ENCODE measurements at places on chromosomes 13 and 19. TPM values are rescaled to one million over a fixed set of nuclear protein-coding genes. Genes with fewer than 3 reads are reported as not detected.

DNA sequence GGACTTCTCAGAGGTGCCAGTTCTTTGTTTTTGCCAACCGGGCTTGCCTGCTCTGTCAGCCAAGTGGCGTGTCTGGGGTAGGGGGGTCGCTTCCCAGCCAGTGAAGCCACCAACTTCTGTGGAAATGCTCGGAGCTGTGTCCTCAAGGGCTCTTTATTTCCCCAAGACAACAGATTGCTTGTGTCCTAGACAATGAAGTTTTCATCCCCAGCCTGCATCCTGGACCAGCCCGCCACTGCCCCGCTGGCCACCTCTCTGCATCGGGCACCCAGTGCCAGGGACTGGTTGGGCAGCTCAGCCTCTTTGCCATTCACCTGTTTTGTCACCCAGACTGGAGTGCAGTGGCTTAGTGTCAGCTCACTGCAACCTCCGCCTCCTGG, 3.7 kb downstream of the RAB11B start:
- no peak for DNase-seq

DNA sequence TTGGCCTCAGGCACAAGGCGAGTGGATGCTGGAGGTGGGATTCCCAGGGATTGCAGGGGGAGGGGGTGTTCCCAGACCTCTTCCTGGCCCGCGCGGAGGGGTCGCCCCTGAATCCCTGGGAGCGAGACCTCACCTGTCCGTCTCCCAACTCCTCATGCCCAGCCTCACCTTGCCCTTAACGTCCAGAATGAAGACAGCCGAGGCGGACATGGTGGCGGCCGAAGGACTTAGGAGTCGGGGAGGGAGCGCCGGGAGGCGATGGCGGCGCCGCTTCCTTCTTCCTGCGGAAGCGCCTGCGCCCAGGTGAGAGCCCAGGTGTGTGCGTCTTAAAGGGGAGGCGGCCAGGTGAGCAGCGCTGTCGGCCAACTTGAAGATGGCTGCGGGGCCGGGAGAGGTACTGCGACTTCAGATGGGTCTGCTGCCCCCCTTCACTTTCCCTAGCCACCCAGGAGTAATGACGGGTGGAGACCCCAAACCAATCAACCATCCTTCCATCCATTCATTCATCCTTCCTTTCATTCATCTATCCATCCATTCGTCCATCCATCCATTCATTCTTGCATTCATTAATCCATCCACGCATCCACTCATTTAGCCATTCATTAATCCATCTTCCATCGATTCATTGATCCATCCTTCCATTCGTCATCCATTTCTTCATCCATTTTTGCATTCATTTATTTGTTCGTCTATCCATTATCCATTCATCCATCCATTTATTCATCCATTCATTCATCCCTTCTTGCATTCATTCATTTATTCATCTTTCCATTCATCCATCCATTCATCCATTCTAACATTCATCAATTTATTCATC, at the start of gene AP1M2:
AP1M2 (minus strand) TSS at position 291 of the 817 bp plus-strand sequence; CDS start at position 210, 81 bp downstream.
- DNase-seq = peak; percentile 94

DNA sequence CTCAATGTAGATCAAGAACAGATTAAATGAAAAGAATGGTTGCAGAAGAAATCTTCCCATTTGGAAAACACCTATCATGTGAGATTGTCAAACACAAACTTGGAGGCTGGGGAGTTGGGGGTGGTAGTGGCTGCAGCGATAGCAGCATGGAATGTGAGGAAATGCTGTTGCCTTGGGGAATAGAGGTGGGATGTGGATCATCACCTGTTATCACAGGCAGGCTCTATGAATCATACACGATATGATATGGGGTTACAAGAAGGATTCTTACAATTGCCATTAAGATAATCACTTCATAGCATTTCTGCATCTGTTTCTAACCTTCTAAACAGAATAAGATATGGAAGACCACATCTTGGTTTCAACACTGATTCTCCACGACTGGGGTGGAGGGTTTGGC, 88.7 kb downstream of the RNASEH2B start:
- no peak for DNase-seq

ZNF649 gene
- total RNA-seq = 75.5 TPM

DMKN gene
- total RNA-seq = 276 TPM

- no peak for DNase-seq
Measured at GRCh38 chr13:106683179-106683578, 115.2 kb upstream of the ARGLU1 start.

USHBP1 gene
- total RNA-seq = 5.2 TPM

DNA sequence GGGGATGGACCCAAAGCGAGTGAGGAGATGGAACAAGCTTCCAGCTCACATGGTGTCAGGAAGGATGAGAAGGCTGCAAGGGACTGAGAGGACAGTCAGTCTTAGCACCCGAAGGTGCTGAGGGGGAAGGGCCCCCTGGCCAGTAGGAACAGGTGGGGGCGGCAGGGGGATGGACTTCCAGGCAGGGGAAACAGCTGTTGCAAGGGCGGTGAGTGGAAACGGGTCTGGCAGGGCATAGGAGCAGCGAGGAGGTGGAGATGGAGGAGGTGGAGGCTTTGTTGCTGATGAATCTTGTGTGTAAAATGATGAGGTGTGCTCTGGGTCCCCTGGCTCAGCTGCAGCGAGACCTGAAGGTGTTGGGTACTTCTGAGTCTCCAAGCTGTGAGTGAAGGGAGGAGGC, 1.2 kb downstream of the MAP1S start:
- DNase-seq = no peak

PEG3 gene
- not detected for total RNA-seq

DNA sequence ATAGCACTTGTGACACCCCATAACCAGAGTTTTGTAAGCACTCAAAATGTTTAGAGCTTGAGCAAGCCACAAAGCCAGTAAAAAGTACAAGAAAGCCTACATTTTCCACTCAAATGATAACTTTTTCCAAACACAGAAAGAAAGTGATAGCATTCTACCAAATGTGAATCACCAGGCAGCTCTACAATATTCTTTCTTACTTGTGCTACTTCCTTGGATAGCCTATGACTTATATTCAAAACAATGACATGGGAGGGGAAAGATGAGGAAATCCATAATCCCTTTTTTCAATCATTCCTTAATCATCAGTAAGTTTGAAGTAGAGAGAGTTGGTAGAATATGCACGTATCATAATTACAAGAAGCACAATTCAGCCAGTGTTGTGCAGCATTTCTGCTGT, 650.8 kb upstream of the PCDH9 start:
- no peak for DNase-seq

GRCh38 chr13:33202644-33203169, 82.8 kb downstream of the STARD13 start:
- no peak for DNase-seq

GRCh38 chr13:99528547-99528946, 27.3 kb downstream of the TM9SF2 start:
- no peak for DNase-seq

SIGLEC9 gene
- not detected for total RNA-seq

DNA sequence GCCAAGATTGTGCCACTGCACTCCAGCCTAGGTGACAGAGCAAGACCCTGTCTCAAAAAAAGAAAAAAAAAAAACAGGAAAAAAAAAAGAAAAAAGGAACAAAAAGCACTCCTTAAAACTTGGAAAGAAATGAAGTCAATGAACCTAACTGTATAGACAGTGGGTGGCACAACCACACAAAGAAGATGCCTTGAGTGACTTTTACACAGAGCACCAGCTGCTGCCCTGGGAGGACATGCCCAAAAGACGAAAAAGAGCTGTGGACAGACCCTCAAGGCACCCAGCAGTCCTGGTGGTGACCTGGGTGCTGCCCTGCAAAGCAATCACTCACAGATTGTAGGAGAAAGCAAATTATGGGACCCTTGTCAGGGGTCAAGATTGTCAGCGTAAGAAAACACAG, 5.9 kb upstream of the LAMP1 start:
- DNase-seq = no peak

GRCh38 chr19:28294395-28294794, 918.6 kb downstream of the UQCRFS1 start:
- no peak for DNase-seq

DNA sequence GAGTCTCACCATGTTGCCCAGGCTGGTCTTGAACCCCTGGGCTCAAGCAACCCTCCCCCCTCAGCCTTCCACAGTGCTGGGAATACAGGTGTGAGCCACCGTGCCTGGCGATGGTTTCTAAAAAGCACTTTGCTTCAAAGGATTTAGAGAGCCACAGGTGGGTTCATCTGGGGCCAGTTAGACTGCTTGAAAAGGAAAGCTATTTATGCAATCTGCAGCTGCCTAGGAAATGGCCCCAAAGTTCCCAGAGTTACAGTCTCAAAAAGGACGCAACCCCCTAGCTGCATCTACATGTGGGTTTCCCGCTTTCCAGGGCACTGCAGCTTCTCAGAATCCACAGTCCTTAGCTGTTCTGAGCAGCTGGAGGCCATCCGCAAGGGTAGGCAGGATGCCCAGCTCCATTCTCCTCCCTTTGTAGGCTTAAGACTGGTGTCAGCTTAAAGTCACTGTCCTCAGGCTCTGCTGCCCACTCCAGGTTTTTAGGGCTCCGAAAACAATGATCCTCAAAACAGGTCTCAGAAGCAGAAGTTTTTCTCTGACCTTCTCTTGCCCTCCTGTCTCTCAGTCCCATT, 41.4 kb downstream of the ZNF823 start:
- peak; percentile 49 for DNase-seq

ZNF607 gene
- 9.0 TPM for total RNA-seq

LMTK3 gene
- total RNA-seq = 5.7 TPM

BST2 gene
- total RNA-seq = 28.9 TPM

DNA sequence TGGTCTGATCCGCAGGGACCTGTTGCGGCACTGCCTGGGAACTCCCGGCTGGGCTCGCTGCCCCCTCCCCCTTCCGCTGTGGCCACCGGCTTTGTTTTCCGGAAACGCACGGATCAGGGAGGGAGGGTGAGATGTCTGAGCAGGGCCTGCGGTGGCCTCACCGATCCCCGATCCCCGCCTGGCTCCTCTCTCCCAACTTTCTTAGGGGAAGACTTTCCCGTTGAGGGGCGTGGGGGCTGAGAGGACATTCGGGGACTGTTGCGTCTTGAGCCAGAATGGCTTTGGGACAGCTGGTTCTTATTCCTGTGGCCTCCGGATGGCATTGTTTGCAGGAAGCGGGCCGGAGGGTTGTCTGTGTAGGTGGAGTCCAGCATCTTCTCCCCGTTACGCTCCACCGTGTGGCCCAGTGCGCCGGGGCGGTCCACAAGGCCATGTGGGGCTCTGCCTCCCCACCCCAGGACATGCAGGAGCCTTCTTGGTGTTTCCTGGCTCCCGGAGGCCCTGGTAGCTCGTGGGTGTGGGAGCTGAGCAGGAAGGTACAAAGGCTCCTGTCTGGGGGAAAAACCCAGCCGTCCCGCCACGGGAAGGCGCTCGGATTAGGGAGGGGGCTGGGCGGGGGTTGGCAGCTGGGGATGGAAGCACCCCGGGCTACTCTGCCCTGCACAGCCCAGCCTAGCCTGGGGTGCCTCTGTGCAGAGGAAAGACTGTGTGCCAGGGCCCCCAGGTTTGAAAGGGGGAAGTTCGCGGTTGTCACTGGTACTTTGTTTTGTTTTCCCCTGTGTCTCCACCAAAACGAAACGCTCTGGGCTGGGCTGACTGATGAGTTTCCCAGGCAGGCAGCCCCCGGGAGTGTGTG, 1.3 kb downstream of the CSNK1G2 start:
- DNase-seq = peak; percentile 93

ZNF221 gene
- total RNA-seq = 14.0 TPM

PABPC3 gene
- total RNA-seq = 1.2 TPM

- DNase-seq = peak; percentile 82
Measured at GRCh38 chr13:52001120-52001731, 10.0 kb downstream of the ATP7B start.

DNA sequence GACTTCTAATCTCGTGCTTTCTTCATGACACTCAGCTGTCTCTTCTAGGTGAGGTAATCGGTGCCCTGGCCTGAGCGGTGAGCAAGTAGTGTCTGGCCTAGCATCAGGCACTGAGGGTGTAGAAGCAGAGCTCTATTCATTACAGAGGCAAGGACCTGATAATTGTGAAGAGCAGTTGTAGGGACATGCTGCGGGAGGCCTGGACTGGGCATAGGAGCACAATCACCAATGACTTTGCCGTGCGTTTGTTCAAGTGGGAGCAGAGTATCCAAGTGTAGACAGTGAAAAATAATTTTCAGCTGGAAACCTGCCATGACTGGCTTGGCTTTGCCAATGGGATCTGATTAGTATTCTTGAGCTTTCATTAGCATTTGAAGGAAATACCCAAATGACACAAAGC, 32.1 kb upstream of the DCLK1 start:
- no peak for DNase-seq

MIA gene
- not detected for total RNA-seq

KLK2 gene
- 0.69 TPM for total RNA-seq

KLK3 gene
- not detected for total RNA-seq

ZNF730 gene
- 37.9 TPM for total RNA-seq

DNA sequence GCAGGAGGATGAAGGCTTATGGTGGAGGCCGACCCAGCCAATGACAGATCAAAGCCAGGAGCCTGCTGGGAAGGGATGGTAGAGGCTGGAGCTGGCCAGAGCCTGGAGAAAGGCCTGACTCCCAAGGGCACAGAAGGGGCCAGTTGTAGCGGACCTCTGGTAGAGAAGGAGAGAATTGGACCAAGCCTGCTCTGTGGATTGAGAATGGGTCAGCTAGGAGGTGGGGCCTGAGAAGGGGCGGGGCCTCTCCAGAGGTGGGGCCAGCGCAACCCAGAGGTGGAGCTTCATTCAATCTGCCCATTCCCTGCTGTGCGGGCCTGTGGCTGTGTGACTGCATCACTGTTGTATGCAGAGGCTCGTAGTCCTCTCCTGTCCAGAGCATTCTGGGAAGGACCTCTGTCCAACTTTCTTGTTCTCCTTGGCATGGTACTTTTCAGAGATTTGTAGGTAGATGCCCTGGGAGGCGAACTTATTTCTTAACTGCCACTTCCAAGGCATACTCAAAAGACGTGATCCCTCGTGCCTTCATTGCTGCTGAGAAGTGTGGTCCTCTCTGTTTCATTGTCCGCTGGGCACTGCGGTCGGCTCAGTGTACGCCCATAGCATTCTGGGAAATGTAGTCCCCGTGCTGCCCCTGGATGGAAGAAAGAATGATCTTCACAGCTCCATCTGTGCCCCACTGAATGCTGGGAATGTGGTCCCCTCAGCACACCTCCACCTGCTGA, 6.7 kb downstream of the GRIN2D start:
- peak; percentile 99 for DNase-seq

TNFSF11 gene
- 9.9 TPM for total RNA-seq

GRCh38 chr13:63631006-63631405, 2215.4 kb upstream of the PCDH20 start:
- DNase-seq = no peak

CEACAM3 gene
- total RNA-seq = not detected

DNA sequence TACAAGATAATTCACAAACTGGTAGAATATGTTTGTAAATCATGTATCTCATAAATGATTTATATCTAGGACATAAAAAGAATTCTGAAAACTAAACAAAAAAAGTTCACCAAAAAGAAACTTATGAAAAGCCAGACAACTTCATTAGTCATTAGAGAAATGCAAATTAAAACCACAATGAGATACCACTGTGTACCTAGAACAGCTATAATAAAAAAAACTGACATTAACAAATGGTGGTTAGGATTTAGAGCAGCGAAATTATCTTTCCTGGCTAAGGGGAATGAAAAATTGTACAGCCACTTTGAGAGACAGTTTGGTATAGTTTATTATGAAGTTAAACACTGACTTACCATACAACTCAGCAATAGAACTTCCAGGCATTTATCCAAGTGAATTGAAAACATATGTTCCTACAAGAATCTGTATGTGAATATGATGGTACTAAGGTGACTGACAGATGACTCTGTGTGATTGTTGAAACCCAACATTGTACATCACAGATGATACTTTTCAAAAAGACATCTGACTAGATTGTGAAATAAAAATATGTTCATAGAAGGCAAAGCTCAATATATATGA, 41.8 kb downstream of the UGGT2 start:
- DNase-seq = no peak

- no peak for DNase-seq
Measured at GRCh38 chr13:80740071-80740470, 399.1 kb upstream of the SPRY2 start.
